ENCODE measurements at places on chromosomes 11 and 22.
A peak's percentile ranks its signal among the peaks of the same experiment; 100 is the strongest.

DNA sequence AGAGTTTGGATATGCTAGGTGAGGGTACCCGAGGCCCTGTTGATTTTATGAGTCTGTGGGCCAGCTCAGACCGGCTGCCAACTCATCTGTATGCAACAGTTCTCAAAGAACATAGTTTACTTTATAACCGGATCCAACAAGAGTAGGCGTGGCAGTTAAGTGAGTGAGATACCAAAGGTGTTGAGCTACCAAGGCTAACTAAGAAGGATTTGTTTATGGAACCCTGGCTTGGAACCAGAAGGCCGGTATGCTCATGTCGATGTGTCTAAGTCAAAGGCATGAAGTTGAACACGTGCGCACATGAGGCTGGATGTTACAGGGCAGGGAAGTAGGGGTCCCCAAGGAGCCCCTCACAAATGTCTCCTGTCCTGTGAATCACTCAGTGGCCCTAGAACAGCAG is at the start of gene KCNJ1:
Gene KCNJ1 (minus strand): TSS at position 20 of the 400 bp plus-strand sequence. CDS start 27,053 bp downstream, outside the sequence.
- no peak within 1 kb of the TSS for H3K27ac ChIP-seq
- H3K36me3 ChIP-seq = no peaks in the 10 kb centered on the region
- H3K27me3 ChIP-seq = no peaks in the 10 kb centered on the region
- no peak for DNase-seq

GRCh38 chr22:20869234-20869633 is 10.4 kb downstream of the SNAP29 start:
- DNase-seq = no peak
- no peaks in the 10 kb centered on the region for H3K36me3 ChIP-seq
- H3K4me1 ChIP-seq = peaks cover 12% of the 10 kb centered on the region
- no peak overlapping the region for H3K27ac ChIP-seq
- H3K4me3 ChIP-seq = no peak overlapping the region

- no peak for DNase-seq
- peaks cover 16% of the 10 kb centered on the region for H3K4me1 ChIP-seq
- no peak overlapping the region for H3K27ac ChIP-seq
- H3K4me3 ChIP-seq = no peak overlapping the region
- H3K27me3 ChIP-seq = no peaks in the 10 kb centered on the region
- H3K36me3 ChIP-seq = no peaks in the 10 kb centered on the region
Observed at GRCh38 chr11:112318184-112318591, 57.5 kb upstream of the PLET1 start.

- no peaks in the 10 kb centered on the region for H3K4me1 ChIP-seq
- no peak overlapping the region for H3K27ac ChIP-seq
- no peaks in the 10 kb centered on the region for H3K27me3 ChIP-seq
- no peaks in the 10 kb centered on the region for H3K36me3 ChIP-seq
- no peak for DNase-seq
Observed at GRCh38 chr11:26834601-26835000, 112.7 kb upstream of the SLC5A12 start.

GRCh38 chr11:11336664-11337063 is 16.4 kb downstream of the CSNK2A3 start:
- no peaks in the 10 kb centered on the region for H3K36me3 ChIP-seq
- no peaks in the 10 kb centered on the region for H3K4me1 ChIP-seq
- H3K27me3 ChIP-seq = peaks cover 17% of the 10 kb centered on the region
- DNase-seq = no peak

DNA sequence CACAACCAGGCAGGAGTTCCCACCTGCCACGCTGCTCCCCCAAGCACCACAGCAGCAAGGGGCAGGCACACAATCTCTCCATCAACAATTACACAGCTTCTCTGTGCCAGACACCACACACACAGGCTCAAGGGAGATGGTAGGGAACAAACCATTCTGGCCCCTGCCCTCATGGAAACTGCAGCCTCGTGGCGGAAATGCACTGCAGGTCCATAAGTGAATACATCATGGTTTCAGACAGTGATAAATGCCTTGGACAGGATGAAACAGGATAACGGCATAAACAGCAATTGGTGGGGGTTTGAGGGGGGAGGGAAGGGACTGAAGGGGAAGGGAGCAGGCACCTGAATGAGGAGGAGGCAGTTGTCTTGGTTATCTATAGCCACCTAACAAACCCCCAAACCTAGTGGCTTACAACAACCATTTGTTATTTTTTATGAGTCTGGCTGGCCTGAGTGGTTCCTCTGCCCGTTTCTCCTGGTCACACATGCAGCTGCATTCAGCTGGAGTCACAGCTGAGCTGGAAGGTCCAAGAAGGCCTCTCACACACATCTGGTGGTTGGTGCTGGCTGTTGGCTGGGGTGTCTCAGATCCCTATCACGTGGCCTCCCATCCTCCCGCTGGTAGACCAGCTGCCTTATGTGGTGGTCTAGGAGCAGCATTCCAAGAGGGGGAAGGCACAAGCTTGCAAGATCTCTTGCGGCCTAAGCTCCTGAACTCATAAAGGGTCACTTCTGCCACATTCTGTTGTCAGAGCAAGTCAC is 15.0 kb upstream of the YWHAH start:
- no peaks in the 10 kb centered on the region for H3K4me1 ChIP-seq
- no peak overlapping the region for H3K4me3 ChIP-seq
- no peaks in the 10 kb centered on the region for H3K36me3 ChIP-seq
- DNase-seq = no peak
- H3K27ac ChIP-seq = no peak overlapping the region

- H3K27me3 ChIP-seq = no peaks in the 10 kb centered on the region
- DNase-seq = no peak
- no peak overlapping the region for H3K4me3 ChIP-seq
- H3K36me3 ChIP-seq = no peaks in the 10 kb centered on the region
- H3K4me1 ChIP-seq = no peaks in the 10 kb centered on the region
- H3K27ac ChIP-seq = no peak overlapping the region
Observed at GRCh38 chr11:40513281-40513680, 946.2 kb downstream of the LRRC4C start.

- no peak overlapping the region for H3K27ac ChIP-seq
- peaks cover 29% of the 10 kb centered on the region for H3K4me1 ChIP-seq
- H3K4me3 ChIP-seq = no peak overlapping the region
- peaks cover 25% of the 10 kb centered on the region for H3K36me3 ChIP-seq
Observed at GRCh38 chr11:68574308-68574707, 110.0 kb upstream of the GAL start.

- DNase-seq = no peak
- H3K27ac ChIP-seq = no peak overlapping the region
- peaks cover 50% of the 10 kb centered on the region for H3K4me1 ChIP-seq
- H3K36me3 ChIP-seq = no peaks in the 10 kb centered on the region
- H3K27me3 ChIP-seq = no peaks in the 10 kb centered on the region
Observed at GRCh38 chr11:2462543-2462985, 17.8 kb downstream of the KCNQ1 start.

GRCh38 chr22:41613456-41613855 is 7.4 kb downstream of the DESI1 start:
- no peak overlapping the region for H3K4me3 ChIP-seq
- no peak for DNase-seq
- H3K4me1 ChIP-seq = peaks cover 27% of the 10 kb centered on the region
- no peak overlapping the region for H3K27ac ChIP-seq

GRCh38 chr11:84471501-84471900 is 1155.6 kb downstream of the DLG2 start:
- H3K27me3 ChIP-seq = no peaks in the 10 kb centered on the region
- no peaks in the 10 kb centered on the region for H3K36me3 ChIP-seq
- no peaks in the 10 kb centered on the region for H3K4me1 ChIP-seq
- no peak overlapping the region for H3K4me3 ChIP-seq
- no peak overlapping the region for H3K27ac ChIP-seq
- DNase-seq = no peak

DNA sequence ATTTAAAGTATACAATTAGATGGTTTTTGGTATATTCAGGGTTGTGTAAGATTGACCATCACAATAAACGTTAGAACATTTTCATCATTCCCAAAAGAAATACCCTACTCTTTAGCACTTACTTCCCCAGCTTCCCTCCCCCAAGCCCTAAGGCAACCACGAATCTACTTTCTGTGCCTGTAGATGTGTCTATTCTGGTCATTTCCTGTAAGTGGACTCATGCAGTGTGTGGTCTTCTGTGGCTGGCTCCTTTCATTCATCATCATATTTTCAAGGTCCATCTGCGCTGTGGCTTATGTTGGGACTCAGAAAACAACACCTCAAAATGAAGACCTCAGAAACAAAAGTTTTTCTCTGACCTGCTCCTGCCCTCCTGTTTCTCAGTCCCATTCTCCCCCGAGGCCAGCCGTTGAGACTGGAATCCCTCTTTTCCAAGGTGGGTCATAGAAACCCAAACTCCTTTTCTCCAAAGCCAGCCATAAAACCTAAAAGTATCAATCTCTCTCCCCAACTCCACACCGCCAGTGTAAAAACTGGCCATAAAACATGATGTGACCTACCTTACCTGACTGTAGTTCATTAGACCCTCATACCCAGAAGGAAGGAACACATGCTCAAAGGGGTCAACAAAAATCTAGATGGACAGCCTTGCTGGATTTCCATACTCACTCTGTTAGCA is 12.9 kb upstream of the TMPRSS13 start:
- no peak overlapping the region for H3K4me3 ChIP-seq
- no peaks in the 10 kb centered on the region for H3K27me3 ChIP-seq
- DNase-seq = no peak

GRCh38 chr11:72814286-72815109 is at the start of gene ATG16L2:
ATG16L2 (plus strand) TSS chr11:72814411; CDS start chr11:72814446, 35 bp downstream.
- peaks cover 28% of the 10 kb centered on the region for H3K4me1 ChIP-seq
- H3K27ac ChIP-seq = peak within 1 kb of the TSS; percentile 100
- H3K36me3 ChIP-seq = peaks cover 43% of the 10 kb centered on the region
- peak; percentile 94 for DNase-seq
- H3K4me3 ChIP-seq = peak within 1 kb of the TSS; percentile 100

GRCh38 chr11:113602483-113602882 is 103.6 kb downstream of the TMPRSS5 start:
- no peaks in the 10 kb centered on the region for H3K36me3 ChIP-seq
- H3K27me3 ChIP-seq = peaks cover 33% of the 10 kb centered on the region

DNA sequence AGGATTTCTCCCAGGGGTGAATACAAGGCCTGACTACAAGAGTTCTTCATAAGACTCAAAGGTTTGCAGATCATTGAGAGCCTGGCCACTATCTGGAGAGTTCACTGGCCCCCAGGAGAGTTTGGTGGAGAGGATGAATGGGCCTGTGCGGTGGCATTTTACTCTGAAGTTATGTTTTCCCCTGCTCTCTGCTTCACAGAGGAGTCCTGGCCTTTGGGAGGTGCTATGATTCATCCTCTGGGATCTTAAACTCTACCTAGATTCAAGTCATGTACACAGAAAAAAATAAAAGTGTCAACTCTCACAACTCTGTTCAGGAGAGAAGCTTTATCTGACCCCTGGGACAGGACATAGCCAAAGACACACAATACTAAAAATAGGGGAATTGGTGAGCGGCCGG is 159.1 kb upstream of the CARD18 start:
- DNase-seq = no peak
- peaks cover 8% of the 10 kb centered on the region for H3K4me1 ChIP-seq
- H3K4me3 ChIP-seq = no peak overlapping the region
- H3K36me3 ChIP-seq = peaks cover 1% of the 10 kb centered on the region
- peaks cover 12% of the 10 kb centered on the region for H3K27me3 ChIP-seq

DNA sequence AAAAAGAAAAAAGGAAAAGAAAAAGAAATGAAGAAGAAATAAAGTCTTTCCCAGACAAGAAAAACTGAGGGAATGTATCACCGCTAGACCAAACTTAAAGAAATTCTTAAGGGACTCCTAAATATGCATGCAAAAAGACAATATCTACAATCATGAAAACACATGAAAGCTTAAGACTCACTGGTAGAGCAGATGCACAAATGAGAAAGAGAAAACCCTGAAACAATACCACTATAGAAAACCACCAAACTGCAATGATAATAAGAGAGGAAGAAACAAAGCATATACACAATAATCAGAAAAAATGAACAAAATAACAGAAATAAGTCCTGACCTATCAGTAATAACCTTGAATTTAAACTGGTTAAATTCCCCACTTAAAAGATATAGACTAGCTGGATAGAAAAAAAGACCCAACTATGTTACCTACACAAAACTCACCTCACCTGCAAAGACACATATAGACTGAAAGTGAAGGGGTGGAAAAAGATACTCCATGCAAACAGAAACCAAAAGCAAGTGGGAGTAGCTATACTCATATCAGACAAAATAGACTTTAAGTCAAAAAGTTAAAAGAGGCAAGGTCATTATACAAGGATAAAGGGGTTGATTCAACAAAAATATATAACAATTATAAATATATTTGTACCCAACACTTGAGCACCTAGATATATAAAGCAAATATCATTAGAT is 61.3 kb upstream of the NARS2 start:
- no peak for DNase-seq
- peaks cover 23% of the 10 kb centered on the region for H3K27me3 ChIP-seq
- no peak overlapping the region for H3K4me3 ChIP-seq
- peaks cover 9% of the 10 kb centered on the region for H3K4me1 ChIP-seq
- H3K36me3 ChIP-seq = peaks cover 3% of the 10 kb centered on the region

DNA sequence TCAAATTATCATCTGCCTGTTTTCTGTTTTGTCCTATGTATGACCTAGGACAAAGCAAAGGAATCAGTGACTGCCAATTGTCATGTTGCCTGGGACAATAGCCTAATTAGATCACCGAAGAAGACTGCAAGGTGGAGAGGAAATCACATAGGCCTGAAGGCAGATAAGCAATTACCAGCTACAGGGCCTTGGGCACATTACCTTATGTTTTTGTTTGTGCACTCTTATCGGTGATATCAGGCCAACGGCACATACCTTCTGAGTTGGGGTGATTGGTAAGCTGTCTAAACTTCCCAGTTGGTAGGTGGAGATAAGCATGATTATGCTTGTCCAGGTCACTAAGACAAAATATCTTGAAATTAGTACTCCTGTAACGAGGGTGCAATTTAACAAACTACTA is 58.1 kb upstream of the FAM181B start:
- peaks cover 2% of the 10 kb centered on the region for H3K4me1 ChIP-seq
- H3K27me3 ChIP-seq = no peaks in the 10 kb centered on the region
- H3K36me3 ChIP-seq = no peaks in the 10 kb centered on the region
- H3K4me3 ChIP-seq = no peak overlapping the region
- no peak for DNase-seq
- no peak overlapping the region for H3K27ac ChIP-seq

DNA sequence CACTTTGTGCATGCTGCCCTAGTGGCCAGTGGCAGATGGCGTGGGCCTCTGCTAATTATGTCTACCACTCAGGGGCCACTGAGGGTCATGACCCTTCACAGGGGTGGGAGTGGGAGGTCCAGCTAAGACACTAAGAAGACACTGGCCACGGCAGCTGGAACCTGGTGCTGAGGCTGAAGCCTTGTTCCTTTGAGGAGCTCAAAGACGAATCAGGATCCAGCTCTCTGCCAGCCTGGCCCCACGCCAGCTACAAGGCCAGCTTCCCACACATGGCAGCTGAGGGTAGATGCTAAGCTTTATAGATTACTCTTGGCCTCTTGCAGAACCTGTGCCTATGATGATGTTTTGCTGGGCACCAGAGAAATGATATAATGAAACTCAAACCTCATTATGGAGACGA is 226.3 kb downstream of the DSCAML1 start:
- no peaks in the 10 kb centered on the region for H3K27me3 ChIP-seq
- H3K27ac ChIP-seq = no peak overlapping the region
- no peak overlapping the region for H3K4me3 ChIP-seq
- H3K4me1 ChIP-seq = peaks cover 4% of the 10 kb centered on the region
- no peak for DNase-seq

- DNase-seq = no peak
- H3K4me1 ChIP-seq = peaks cover 32% of the 10 kb centered on the region
- peaks cover 18% of the 10 kb centered on the region for H3K36me3 ChIP-seq
- H3K27me3 ChIP-seq = no peaks in the 10 kb centered on the region
Observed at GRCh38 chr11:72024069-72024754, 25.5 kb downstream of the IL18BP start.

Measured in activated naive CD8-positive, alpha-beta T cell treated with anti-CD3 and anti-CD28 coated beads for 36 hours (primary cell).